Type B pancreatic cell (in vitro differentiated cells): ENCODE measurements at places on chromosomes 13 and 19. TPM values are rescaled to one million over a fixed set of nuclear protein-coding genes. Genes with fewer than 3 reads are reported as not detected.

ZNF549 gene
- 8.5 and 9.2 TPM in 2 replicates for total RNA-seq

DNA sequence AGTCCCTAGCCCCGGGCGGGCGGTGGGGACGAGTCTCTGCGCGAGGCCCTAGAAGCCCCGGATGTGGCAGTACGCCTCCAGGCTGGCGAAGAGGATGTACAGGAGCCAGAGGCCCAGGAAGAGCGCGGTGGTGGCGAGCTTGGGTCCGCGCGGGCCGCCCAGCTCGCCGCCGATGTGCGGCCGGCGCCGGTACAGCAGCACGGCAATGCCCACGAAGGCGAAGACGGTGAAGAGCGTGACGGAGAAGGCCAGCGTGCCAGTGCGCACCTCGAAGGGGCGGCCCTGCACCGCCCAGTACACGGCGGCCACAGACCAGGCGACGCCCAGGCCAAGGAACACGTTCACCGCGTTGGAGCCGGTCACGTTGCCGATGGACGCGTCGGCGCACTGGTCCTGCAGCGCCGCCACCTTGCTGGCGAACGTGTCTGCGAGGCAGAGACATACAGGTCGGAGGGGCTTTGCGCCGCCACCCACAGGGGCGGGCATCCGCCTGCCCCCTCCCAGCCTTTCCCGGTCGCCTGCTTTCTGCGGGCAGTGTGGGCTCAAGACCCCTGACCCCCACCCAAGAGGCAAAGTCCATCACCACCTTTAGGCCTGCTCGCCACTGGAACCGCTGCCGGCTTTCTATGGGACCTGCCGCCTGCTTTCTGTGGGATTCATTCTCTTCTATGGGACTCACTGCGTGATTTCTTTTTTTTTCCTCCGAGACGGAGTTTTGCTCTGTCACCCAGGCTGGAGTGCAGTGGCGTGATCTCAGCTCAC lies 10.9 kb upstream of the MEIS3 start:
- H3K36me3 ChIP-seq: no peaks in the 10 kb centered on the region
- H3K4me1 ChIP-seq: no peaks in the 10 kb centered on the region
- H3K27me3 ChIP-seq: peaks cover 58% of the 10 kb centered on the region
- H3K27ac ChIP-seq: no peak overlapping the region

GRCh38 chr13:33798023-33798422 lies 19.9 kb upstream of the RFC3 start:
- no peak for DNase-seq
- no peaks in the 10 kb centered on the region for H3K36me3 ChIP-seq
- no peak overlapping the region for H3K4me3 ChIP-seq
- peaks cover 6% of the 10 kb centered on the region for H3K4me1 ChIP-seq
- no peaks in the 10 kb centered on the region for H3K27me3 ChIP-seq

DNA sequence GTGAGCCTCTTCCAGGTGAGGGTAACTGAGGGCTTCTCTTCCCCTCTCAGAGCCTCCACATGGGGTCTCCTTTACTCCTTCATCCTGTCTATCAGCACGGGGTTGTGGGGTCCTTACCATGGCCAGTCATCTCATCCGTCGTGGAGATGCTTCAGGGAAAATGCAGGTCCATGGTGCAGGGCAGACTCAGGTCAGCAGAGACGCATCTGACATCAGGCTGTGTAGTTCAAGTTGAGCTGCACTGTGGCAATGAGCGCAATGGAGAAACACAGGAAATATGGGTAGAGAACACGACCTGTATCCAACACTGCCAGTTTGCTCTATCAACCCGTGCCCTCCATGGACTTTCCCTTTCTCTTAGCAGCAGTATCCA lies 13.9 kb downstream of the LILRA5 start:
- peaks cover 36% of the 10 kb centered on the region for H3K27me3 ChIP-seq
- no peak overlapping the region for H3K27ac ChIP-seq
- no peaks in the 10 kb centered on the region for H3K4me1 ChIP-seq
- no peaks in the 10 kb centered on the region for H3K36me3 ChIP-seq
- no peak overlapping the region for H3K4me3 ChIP-seq

DNA sequence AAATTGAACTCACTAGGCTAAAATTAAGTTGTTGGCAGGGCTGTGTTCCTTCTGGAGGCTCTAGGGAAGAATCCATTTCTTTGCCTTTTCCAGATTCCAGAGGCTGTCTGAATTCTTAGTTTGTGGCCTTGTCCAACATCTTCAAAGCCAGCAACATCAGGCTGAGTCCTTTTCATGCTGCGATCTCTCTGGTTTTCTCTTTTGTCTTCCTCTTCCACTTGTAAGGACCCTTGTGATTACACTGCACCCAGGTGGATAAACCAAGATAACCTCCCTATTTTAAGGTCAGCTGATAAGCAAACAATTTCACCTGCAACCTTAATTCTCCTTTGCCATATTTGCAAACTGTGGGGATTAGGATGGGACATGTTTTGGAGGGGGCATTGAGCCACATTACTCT lies 11.5 kb downstream of the UTP14C start:
- peaks cover 9% of the 10 kb centered on the region for H3K4me1 ChIP-seq
- H3K36me3 ChIP-seq: peaks cover 15% of the 10 kb centered on the region
- H3K4me3 ChIP-seq: no peak overlapping the region
- DNase-seq: no peak
- H3K27ac ChIP-seq: no peak overlapping the region

DNA sequence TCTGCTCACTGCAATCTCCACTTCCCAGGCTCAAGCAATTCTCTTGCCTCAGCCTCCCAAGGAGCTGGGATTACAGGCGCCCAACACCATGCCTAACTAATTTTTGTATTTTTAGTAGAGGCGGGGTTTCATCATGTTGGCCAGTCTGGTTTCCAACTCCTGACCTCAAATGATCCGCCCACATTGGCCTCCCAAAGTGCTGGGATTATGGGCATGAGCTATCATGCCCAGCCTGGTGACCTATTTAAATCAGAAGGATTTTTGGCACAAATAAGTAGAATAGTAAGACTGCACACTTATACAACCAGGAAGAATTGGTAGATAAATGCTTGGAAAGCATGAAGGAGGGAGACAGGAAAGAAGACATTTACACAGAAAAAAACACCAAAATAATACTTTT lies 53.4 kb upstream of the AKAP11 start:
- DNase-seq: no peak
- H3K27me3 ChIP-seq: no peaks in the 10 kb centered on the region
- H3K4me3 ChIP-seq: no peak overlapping the region
- H3K36me3 ChIP-seq: peaks cover 4% of the 10 kb centered on the region
- H3K4me1 ChIP-seq: no peaks in the 10 kb centered on the region

GRCh38 chr13:48112896-48113755 lies 18.2 kb upstream of the MED4 start:
- no peaks in the 10 kb centered on the region for H3K27me3 ChIP-seq
- no peak overlapping the region for H3K27ac ChIP-seq
- H3K4me1 ChIP-seq: no peaks in the 10 kb centered on the region
- no peak for DNase-seq

GRCh38 chr13:26459276-26460131 lies 98.0 kb upstream of the WASF3 start:
- DNase-seq: no peak
- H3K4me1 ChIP-seq: no peaks in the 10 kb centered on the region
- H3K27me3 ChIP-seq: peaks cover 29% of the 10 kb centered on the region
- no peak overlapping the region for H3K4me3 ChIP-seq
- H3K27ac ChIP-seq: no peak overlapping the region

GRCh38 chr19:12984683-12985048 lies 10.6 kb upstream of the NFIX start:
- no peak overlapping the region for H3K27ac ChIP-seq
- no peak for DNase-seq
- H3K36me3 ChIP-seq: no peaks in the 10 kb centered on the region
- peaks cover 38% of the 10 kb centered on the region for H3K27me3 ChIP-seq

- H3K27me3 ChIP-seq: no peaks in the 10 kb centered on the region
- peak overlapping the region; percentile 87 for H3K27ac ChIP-seq
- peak overlapping the region; percentile 99 for H3K4me3 ChIP-seq
- H3K36me3 ChIP-seq: peaks cover 5% of the 10 kb centered on the region
- no peak for DNase-seq
- peaks cover 48% of the 10 kb centered on the region for H3K4me1 ChIP-seq
Measured at GRCh38 chr13:106532111-106532929, 3.1 kb downstream of the EFNB2 start.

GRCh38 chr19:28294395-28294794 lies 918.6 kb downstream of the UQCRFS1 start:
- H3K4me1 ChIP-seq: peaks cover 32% of the 10 kb centered on the region
- H3K27ac ChIP-seq: no peak overlapping the region
- H3K27me3 ChIP-seq: peaks cover 6% of the 10 kb centered on the region

DNA sequence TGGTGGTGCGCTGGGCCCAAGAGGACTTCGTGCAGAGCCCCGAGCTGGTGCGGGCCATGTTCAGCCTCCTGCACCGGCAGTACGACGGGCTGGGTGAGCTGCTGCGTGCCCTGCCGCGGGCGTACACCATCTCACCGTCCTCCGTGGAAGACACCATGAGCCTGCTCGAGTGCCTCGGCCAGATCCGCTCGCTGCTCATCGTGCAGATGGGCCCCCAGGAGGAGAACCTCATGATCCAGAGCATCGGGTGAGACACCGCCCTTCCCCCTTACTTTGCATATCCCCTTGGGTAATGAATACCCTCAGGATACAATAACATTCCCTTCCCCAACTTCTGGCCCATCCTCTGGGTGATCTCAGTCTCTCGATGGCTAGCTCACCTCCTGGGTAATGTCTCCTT lies 60.9 kb downstream of the RYR1 start:
- no peak overlapping the region for H3K27ac ChIP-seq
- no peak for DNase-seq
- H3K4me3 ChIP-seq: no peak overlapping the region
- H3K36me3 ChIP-seq: no peaks in the 10 kb centered on the region
- no peaks in the 10 kb centered on the region for H3K27me3 ChIP-seq

- no peak overlapping the region for H3K27ac ChIP-seq
- peaks cover 11% of the 10 kb centered on the region for H3K27me3 ChIP-seq
- peaks cover 11% of the 10 kb centered on the region for H3K4me1 ChIP-seq
- H3K36me3 ChIP-seq: no peaks in the 10 kb centered on the region
- H3K4me3 ChIP-seq: no peak overlapping the region
- DNase-seq: no peak
Measured at GRCh38 chr13:101576455-101576854, 124.0 kb downstream of the ITGBL1 start.

DNA sequence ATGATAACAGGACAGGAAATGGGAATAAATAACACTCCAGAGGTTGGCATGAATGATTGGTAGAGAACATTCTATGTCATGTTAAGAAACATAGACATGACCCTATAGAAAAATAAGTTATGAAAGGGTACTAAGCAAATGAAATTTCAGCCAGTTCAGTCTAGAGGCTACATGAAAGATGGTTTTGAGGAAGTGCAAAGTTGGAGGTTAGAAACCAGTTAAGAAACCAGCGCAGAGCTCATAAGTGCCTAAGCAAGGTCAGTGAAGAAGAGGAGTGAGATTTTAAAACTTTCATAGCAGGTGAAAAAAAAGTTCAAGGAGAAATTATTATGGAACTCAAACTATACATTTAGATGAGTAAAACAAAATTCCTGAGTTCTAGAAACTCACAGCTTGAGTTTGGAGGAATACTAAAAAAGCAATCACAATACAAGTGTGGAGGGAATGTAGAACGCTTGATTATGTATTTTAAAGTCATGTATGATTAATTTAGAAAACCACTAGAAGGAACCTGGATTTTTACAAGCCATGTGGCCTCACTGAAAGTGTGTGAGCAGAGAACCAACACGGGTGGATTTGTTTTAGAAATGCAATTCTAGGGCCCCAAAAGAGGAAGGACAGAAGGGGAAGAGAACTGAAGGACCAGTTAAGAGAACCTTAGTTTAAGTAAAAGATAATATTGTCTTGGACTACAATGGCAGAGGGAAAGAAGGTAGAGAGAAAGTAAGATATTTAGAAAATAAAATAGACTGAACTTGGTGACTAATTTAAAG lies 162.4 kb downstream of the PCDH20 start:
- H3K27ac ChIP-seq: no peak overlapping the region
- H3K4me3 ChIP-seq: no peak overlapping the region
- H3K4me1 ChIP-seq: no peaks in the 10 kb centered on the region
